ENCODE measurements at places on chromosomes 3 and 15.

DNA sequence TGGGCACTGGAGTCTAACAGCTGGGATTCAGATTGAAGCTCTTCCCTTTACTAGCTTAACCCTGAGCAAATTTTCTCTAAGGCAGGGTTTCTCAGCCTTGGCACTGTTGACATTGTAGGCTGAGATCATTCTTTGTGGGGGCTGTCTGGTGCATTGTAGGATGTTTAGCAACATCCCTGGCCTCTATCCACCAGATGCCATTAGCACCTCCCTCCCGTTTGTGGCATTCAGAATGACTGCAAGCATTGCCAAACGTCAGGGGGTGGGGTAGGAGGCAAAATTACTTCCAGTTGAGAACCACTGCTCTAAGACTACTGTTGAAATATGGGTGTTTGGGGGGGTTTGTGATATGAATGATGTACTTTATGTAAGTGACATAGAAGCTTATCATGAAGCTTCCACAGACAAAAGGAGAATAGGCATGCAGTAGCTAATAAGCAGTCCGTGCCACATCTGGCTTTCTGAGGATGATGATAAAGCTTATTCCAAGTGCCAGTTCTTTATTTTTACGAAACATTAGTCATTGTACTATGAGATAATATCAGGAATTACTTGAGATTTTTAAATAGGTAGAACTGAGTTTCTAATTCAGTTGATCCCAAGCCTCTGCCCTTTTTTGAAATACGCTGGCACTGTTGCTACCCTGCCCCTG lies 39.3 kb downstream of the NKIRAS1 start:
- peak; percentile 62 for DNase-seq

GRCh38 chr15:90063770-90064247 lies 38.5 kb downstream of the IDH2 start:
- DNase-seq: no peak

GRCh38 chr3:148756311-148756710 lies 58.6 kb downstream of the AGTR1 start:
- DNase-seq: no peak

DNA sequence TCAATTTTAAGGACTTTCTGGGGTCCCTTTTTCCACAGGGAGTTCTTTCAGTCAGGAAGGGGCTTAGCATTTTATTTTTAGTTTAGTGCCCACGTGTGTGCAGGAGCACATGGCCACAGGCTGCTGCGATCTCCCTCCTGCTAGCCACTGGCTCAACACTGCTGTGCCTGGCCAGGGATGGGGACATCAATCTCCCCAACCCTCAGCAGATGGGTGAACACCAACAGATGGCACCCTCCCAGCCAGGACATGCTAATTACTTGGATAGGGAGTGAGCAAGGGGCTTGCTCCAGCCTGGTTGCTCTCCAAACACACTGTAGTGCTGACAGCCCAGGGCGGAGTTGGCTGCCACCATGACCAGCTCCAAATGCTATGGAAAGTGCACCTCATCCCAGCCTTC lies 7.4 kb upstream of the RIOX2 start:
- no peak for DNase-seq

- no peak for DNase-seq
These were observed 25.6 kb upstream of the TCF12 start for GRCh38 chr15:56892659-56893363.

DNA sequence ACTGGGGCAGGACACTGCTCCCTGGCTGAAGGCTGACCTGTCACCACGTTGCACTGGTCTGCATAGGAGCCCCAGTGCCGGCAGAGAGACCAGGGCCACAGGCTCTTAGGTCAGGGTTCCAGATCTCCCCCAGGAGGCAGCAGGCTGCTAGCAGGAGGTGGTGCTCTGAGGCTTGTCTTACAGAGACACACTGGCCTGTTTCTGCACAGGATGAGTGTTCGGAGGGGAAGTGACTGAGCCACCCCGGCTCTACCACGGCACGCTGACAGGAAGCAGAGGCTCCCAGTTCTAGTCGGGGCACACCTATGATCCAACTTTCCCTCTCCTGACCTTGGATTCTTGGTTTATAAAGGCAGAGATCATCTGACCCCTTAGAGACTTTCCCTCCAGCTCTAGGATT lies 8.6 kb downstream of the FBXL22 start:
- DNase-seq: no peak

DNA sequence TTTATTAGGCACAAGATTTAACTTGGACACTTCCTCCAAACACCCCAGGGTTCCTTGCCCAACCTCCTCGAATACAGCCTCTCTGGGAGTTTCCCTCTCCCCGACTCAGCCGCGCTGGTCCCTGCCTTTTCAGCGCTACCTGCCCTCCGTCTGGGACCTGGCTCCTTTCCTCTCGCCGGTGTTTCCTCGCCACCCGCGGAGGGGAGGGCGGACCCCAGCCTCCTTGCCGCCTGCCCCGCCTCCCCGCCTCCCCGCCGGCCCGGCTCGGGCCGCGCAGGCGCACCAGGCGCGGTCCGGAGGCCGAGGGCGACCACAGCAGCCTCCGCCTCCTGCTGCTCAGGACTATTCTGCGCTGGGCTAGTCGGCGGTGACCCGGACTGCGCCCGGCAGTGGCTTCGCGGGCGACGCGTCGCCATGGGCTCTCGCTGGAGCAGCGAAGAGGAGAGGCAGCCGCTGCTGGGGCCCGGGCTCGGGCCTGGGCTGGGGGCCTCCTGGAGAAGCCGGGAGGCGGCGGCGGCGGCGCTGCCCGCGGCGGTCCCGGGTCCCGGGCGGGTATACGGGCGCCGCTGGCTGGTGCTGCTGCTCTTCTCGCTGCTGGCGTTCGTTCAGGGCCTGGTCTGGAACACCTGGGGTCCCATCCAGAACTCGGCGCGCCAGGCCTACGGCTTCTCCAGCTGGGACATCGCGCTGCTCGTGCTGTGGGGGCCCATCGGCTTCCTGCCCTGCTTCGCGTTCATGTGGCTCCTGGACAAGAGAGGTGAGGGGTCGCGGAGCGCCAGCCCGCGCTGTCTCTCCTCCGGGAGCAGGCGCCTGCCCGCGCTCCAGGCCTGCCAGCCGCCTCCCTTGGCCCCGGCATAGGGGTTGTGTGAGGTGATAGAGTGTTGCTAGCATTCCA lies at the start of gene SLC49A4:
Gene SLC49A4 (plus strand): TSS at position 291 of the 895 bp plus-strand sequence. CDS start 124 bp downstream, at position 415.
- DNase-seq: no peak

DNA sequence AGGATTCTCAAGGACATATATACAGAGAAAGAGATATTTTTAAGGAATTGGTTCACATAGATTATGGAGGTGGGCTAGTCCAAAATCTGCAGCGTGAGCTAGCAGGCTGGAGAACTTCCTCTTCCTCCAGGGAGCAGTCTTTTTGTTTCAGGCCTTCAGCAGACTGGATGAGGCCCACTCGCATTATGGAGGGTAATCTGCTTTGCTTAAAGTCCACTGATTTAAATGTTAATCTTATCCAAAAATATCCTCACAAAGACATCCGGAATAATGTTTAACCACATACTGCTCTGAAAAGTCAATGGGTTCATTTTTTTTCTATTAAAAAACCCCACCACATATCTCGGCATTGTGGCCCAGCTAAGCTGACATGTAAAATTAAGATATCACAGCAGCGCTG lies 22.2 kb upstream of the NRROS start:
- no peak for DNase-seq

- DNase-seq: no peak
These were observed 253 bp downstream of the IFT80 start for GRCh38 chr3:160398820-160399124.

DNA sequence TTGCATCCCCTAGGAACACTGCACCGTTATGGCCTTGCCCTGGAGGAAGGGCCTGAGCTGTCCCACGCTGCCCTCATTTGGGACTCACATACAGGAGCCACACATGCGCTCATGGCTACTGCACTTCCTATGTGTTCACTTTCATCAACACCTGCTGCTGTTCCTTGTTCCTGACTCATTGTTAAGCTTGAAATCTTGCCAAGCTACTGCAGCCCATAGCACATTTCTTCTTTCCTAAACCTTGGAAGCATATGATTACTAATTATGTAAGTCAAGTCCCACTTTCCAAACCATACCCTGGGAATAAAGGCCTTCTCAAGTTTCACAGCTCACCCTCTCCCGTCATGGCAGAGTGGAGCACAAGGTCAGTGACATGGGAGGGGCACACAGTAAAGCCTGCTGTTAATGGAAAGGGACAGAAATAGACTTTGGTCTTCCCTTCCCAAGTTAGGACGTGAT lies 307.9 kb downstream of the CLSTN2 start:
- no peak for DNase-seq

DNA sequence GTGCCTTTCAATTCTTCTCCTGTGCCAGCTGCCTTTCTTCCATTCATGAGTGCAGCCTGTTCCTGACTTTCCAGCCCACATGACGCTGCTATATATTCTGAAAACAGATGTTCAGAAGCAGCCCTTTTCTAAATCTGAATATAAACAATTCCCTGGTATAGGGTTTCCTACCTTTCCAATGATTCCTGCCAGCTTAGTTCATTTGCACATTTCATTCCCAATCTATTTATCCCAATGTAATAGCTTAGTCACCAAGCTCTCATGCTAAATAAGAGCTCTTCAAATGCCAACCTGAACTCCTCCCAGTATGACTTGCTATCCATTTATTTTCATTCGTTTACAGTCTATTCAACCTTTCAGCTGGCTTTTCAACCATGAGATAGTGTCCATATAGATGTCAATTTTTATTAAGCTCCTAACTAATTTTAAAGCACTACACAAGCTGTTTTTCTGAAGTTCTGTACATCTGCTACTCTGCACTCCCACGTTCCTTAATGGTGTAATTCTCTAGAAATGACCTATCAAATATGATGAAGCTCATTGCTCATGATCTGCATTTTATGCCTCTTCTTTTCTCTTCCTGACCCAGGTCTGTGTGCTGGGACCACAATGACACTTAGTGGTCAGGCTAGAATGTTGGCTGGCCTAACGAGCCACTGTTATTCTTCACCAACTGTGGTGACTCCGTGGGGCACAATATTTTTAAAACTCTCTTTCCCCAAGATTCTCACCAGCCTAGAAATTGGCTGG lies 605.0 kb upstream of the TBL1XR1 start:
- DNase-seq: no peak

GRCh38 chr15:52778457-52778856 lies 11.7 kb downstream of the ONECUT1 start:
- no peak for DNase-seq

DNA sequence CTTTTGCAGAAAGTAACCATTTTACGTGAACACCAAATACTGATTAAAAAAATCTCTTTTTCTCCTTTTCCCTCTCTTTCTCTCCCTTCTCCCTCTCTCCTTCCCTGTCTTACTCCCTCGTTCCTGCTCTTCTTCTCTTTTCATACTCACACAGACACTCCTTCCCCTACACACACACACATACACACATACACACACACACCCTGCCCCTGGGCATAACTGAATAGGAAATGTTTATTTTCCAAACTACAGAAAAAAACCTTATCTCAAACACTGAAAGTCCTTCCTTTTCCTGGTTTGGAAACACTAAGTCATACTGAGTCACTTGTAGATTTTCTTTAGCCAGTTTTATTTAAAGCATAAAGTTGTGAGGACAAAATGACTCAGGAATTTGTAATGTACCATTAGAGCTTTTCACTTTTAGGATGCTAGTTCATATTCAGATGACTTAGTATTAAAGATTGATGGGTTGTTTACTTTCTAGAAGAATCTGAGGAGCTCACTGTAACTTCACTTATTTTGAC lies 62.4 kb downstream of the MBNL1 start:
- no peak for DNase-seq

- DNase-seq: no peak
These were observed 99.2 kb downstream of the TPRA1 start for GRCh38 chr3:127491323-127491722.

DNA sequence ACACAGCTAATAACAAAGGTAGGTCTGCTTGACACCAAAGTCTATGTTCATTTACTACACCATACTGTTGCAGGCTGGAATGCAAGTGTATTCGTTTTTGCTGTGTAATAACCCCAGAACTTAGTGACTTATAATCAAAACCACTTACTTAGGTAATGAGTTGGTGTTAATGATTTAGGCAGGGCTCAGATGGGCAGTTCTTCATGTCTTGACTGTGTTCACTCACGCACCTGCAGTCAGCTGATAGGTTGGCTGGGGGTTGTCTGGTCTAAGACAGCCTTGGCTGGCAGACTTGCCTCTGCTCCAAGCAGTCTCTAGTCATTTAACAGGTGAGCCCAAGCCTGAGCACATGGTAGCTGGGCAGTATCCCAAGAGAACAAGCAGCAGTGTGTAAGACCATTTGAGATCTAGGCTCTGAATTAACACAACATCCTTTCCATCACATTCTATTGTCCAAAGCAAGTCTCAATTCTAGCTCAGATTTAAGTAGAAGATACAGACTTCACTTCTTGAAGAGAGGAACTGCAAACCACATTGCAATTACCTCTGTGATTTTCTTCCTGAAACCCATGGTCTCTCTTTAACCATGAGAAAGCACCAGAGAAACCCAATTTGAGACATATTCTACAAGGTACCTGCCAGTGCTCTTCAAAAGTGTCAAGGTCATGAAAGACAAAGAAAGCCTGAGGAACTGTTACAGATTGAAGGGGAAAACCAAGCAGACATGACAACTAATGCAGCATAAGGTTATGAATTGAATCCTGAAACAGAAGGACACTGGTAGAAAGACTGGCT lies 13.3 kb upstream of the DCLK3 start:
- DNase-seq: no peak

DNA sequence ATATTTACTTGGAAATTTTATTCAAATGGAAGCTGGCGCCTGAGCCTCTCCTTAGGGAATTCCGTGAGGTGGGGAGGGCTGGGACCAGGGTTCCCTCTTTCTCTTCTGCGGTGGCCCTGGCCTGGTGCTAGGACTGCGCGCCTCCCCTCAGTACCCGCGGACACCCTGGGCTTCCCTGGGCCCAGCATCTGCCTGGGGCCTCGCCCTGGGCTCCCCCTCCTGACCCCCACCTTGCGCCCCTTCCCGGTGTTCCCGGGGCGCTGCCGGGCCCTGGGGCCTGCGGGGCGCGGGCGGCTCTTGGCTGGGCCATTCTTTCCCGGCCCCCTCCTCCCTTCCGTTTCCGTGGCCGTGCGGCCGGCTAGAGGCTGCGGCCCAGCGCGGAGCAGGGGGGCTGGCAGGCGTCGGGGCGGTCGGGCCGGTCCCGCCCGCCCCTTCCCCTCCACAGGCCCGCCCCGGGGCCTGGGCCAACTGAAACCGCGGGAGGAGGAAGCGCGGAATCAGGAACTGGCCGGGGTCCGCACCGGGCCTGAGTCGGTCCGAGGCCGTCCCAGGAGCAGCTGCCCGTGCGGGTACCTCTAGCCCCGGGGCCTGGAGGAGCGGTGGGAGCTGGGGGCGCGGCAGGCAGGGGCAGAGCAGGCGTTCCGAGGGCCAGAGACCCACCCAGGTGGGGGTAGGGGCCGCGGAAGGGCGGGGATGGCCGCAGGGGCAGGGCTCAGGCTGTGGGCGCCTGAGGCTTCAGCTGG lies at the start of gene FES:
Gene FES (plus strand): TSS at position 529 of the 743 bp plus-strand sequence. CDS start 542 bp downstream, outside the sequence.
- no peak for DNase-seq

GRCh38 chr3:32399030-32399620 lies 7.5 kb downstream of the CMTM7 start:
- no peak for DNase-seq

DNA sequence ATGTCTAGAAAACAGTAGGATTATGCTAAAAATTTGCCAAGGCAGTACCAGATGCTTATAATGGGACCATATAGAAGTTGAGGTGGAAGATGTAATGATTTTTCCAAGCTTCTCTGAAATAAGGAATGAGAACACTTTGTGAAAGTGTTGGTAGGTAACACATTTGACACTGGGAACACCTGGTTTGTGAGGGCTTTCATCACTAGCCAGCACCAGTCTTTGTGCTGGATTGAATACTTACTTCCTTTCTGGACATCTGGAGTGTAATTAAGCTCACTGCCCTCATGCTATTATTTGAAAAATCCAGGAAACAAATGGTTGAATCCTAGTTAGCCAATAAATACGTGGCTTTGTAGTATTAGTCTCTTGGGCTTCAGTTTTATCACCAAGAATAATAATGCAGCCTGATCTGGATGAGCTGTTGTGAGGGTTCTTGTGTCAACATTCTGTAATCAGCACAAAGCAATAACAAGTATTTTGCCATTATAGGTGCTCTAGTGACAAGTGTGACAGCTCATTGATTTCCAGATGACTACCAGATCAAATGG lies 12.9 kb downstream of the CCDC80 start:
- DNase-seq: no peak
